ENCODE measurements at places on chromosomes 6 and 20. TPM values are rescaled to one million over a fixed set of nuclear protein-coding genes. Genes with fewer than 3 reads are reported as not detected.

Gene SNX9
- total RNA-seq = 94.6 TPM

Gene OR2B6
- 0.35 TPM for total RNA-seq

Gene PXMP4
- 12.8 TPM for total RNA-seq

Gene ADTRP
- 62.4 TPM for total RNA-seq

Gene TFAP2C
- 0.07 TPM for total RNA-seq

Gene PRSS35
- total RNA-seq = not detected

Gene HLA-DQA2
- total RNA-seq = not detected

Gene TULP1
- not detected for total RNA-seq

DNA sequence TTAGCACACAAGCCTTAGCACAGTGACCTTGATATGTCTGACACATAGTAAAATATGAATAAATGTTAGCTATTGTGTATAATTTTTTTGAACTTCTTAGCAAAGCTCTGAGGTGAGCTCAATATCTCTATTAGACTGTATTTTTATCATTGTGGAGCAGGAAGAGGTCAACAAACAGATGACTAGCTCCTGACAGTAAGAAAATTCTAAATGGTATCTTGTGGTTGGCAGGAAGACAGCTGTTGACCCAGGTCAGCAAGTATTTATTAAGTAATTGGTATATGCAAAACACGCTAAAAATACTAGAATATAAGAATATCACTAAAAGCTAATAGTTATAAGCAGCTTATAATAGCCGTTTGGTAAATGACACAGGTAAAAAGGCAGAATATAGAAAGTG, 77.5 kb upstream of the MARCKS start:
- DNase-seq = no peak

DNA sequence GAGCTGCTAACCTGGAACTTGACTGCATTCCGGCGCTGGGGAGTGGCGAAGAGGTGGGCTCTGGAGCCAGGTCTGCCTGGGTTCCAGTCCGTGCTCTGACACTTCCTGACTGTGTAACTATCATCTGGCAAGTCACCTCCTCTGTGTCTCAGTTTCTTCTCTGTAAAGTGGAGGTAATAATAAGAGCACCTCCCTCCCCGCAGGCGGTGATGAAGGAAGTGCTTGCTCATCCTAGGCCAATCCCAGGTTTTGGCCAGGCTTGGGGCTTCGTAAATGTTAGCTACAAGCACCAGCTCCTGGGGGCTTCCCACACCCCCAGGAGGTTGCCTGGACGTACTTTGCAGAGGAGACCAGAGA, 32.8 kb downstream of the SNAI1 start:
- no peak for DNase-seq

GRCh38 chr20:53895385-53895755, 175.0 kb downstream of the BCAS1 start:
- DNase-seq = no peak

DNA sequence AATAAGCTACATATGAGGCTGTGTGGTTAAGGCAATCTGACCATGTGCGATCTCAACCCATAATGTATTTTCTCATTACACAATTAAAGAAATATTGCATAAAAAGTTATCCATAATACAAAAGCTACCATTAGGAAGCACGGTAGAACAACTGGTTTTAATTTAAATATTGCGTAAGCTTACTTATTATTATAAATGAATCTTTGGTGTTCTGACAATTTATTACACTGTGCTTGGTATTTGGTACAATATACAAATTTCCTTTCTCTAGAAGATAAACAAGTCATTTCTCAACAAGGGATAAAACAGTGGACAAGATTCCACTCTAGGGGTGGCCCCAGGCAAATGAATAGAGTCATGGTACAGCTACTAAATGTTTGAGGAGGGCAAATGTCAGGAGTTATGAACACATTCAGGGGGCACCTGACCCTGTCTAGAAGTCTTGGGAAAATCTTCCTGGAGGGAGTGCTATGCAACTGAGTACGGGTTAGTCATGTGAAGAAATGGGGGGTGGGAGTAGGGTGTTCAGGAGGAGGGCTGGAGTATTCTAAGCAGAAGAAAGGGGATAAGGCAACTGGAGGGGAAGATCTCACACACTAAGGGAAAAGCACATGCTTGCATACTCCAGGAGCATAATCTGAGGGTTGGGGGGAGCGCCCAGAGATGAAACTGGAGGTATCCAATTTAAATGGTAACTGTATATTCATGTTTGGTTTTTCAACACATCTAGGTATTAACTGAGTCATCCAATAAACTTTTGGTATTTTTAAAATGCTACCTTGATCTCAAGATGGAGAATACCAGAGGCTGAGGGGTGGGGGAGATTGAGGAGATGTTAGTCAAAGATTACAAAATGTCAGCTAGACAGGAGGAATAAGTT, 296.9 kb upstream of the SGK1 start:
- no peak for DNase-seq

- no peak for DNase-seq
These were observed 422.5 kb upstream of the RGS17 start for GRCh38 chr6:153553627-153554026.

DNA sequence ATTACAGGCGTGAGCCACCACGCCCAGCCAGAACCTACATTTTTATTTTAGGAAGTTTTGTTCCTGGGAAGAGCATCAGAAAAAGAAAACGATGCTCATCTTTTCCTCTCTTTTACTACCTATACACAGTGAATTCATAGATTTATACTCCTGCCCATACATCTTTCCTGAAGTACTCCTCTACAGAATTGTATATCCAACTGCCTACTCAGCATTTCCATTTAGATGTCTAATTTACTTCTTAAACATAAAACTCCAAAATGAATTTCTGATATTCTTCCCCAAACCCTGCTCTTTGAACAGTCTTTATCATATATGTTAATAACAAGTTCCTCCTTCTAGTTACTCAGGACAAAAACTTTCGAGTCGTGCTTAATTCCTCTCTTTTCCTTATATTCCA, 39.8 kb upstream of the RSPO3 start:
- DNase-seq = no peak

DNA sequence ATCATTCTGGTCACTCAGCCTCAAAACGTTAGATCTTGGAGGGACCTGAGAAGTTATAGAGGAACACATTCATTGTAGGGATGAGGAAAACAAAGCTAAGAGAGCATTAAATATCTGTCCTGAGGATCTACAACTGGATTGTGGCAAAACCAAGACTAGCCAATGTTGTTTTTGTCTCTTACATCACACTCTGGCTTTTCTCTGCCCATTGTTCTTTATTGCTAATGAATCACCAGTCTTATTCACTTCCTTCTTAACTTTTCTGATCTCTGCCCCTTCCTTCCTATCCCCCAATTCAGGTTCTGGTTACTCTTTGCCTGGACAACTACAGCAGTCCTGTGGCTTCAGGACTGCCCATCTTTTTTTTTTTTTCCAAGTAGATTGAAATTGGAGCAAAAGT, 57.0 kb upstream of the PREP start:
- DNase-seq = no peak

- DNase-seq = no peak
These were observed 475 bp upstream of the TMEM181 start for GRCh38 chr6:158559338-158559894.

- peak; percentile 50 for DNase-seq
These were observed 563 bp downstream of the MGME1 start for GRCh38 chr20:17969278-17969883.

- no peak for DNase-seq
These were observed 5.0 kb upstream of the HSPA12B start for GRCh38 chr20:3727401-3728021.

DNA sequence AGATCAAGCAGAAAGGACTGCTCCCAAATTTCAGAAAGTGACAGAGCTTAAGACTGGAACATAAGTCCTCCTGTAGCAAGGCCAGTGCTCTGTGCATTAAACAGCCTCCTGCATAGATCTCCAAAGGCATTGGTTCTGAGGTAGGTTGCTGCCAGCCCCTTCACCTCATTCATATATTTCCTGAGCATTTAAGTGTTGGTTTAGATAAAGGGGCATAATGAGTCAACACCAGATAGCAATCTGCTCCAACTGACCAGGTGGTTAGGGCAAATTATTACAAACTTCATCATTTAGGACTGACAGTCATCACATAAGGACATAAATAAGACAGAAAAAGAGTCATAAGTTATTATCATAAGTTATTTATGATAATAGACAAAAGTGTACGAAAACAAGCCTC, 10.7 kb downstream of the PTPRK start:
- DNase-seq = no peak

DNA sequence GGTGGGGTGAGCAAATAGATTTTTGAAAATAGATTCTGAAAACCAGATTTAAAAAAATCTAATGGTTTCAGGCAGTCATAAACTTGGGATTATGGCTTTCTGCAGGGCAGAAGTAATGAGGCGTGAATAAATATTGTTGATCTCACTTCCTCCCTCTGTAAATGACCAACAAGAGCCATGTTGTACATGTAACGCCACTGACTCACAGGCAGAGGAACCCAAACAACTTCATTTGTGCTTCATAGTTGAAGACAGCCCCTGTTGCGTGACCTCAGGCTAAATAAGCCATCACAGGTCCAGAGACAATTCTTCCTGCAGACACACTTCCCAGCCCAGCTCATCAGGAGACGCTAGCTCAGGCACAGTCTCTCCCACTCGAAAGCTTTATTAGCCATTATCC, 59.1 kb upstream of the F13A1 start:
- DNase-seq = no peak

GRCh38 chr6:28638787-28639430, 113.2 kb downstream of the GPX5 start:
- DNase-seq = no peak

GRCh38 chr20:50313522-50313820, 122.8 kb downstream of the CEBPB start:
- DNase-seq = no peak

DNA sequence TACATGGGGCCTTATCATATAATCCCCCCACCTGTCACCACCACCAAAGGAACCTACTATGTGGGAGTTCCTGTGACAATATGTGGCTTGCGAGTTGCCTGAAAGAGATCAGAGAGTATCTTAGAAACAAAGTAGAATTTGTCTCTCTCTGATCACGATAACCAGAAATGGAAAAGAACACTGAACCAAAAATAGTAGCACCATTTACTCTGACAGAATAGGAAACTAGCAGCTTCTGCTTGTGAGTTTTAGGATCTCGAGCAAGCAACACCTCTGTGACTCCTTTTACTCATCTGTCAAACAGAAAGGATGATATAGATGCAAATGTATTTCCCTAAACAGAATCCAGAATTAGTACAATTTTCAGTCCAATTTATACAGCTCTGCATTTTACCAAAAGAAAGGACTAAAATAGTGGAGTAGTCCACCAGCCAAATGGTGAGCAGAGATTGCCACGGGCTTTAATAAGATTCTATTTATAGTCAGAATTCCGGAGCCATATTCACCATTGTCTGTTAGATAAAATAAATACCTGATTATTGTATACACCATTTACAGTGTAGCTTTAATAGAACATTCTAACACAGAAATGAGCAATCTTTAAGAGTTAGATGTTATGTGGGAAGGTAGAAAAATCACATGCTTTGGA, 19.9 kb upstream of the STMND1 start:
- no peak for DNase-seq

Data from activated T-cell treated with anti-CD3 and anti-CD28 coated beads, Interleukin-2, amount 50 U/mL, for 72 hours (primary cell).